ENCODE measurements at places on chromosomes 7 and 10.

DNA sequence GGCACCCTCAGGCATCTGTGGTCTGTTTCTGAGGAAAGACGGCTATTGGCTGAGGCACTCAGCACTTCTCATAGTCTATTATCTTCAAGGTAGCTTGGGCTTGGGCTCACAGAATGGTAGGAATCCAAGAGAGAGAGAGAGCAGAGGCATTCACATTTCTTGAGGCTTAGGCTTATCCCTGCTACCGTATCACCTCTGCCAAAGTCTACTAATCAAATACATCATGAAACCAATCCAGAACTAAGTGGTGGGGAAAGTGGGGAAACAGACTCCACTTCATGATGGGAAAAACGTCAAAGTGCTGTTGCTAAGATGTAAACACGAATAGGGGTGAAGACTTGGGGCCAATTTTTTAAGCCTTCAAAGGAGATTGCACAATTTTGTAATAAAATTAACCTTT lies 271.1 kb upstream of the SEMA3D start:
- no peak for DNase-seq

GRCh38 chr7:142188846-142189245 lies 69.0 kb downstream of the PRSS58 start:
- no peak for DNase-seq

GRCh38 chr10:71962901-71963300 lies 1.3 kb upstream of the CHST3 start:
- DNase-seq, result no peak

GRCh38 chr7:80027611-80028173 lies 106.9 kb upstream of the GNAI1 start:
- no peak for DNase-seq

GRCh38 chr10:80671847-80672246 lies 134.1 kb downstream of the SH2D4B start:
- DNase-seq, result no peak

DNA sequence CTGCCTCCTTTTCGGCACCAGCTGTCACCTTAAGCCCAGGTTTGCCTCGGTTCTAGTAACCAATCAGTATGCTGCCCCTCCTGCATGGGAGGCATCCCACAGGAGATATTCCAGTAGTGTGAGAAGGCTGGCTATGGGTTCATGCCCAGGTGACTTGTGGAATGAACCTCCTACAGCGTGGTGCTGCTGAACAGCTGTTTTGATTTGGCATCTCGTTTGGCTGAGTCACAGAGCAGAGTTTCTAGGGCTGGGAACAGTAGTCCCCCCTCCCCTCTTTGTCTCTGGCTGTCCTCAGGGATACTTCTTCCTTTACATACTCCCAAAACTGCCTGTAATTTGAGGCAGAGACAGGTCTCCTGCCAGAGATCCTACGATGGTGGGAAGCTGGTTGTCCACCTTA lies 16.1 kb downstream of the R3HCC1L start:
- DNase-seq, result no peak

- no peak for DNase-seq
These were observed 85.2 kb upstream of the SEMA3C start for GRCh38 chr7:81004098-81004497.

DNA sequence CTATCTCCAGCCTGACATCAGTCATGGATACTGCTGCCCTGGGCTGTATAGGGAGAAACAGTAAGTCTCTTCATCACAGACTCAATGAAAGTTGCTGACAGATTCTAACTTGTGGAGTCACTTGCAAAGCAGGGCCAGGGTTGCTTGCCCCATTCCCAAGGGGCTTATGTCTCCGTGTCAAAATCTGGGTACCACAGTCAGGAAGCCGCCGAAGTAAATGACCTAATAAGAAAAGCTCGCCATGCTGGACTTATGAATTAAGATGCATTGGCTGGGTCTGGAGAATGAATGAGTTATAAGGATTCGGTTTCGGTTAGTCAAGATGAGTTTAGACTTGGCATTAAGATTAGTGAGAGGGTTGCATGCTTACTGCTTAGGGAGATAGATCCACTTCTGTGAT lies 10.8 kb upstream of the OR6V1 start:
- no peak for DNase-seq

DNA sequence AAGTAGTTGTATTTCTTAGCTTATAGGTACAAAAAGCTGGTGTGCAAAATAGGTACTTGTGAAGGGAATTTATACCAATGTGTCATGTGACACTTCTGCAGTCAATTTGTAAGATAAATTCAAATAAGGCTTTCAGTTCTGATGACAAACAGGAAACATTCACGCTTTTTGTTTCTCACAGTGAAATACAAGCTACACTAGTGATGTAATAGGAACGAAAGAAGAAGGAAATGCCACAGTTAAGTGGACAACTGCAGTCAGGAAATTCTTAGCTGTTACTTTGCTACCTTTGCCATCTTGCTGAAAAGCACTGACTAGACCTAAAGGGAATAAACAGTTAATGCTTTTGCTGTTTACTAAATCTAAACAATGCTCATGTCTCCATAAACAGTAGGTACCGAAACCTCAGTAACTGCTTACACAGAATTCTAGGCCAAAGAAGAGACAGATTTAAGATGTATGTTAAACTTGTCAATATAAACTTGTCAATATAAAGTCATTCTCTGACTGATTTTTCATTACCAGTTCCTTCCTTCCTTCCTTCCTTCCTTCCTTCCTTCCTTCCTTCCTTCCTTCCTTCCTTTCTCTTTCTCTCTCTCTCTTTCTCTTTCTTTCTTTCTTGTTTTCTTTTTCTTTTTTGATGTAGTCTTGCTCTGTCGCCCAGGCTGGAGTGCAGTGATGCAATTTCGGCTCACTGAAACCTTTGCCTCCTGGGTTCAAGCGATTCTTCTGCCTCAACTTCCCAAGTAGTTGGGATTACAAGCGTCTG lies 10.1 kb downstream of the OTUD1 start:
- DNase-seq, result no peak

DNA sequence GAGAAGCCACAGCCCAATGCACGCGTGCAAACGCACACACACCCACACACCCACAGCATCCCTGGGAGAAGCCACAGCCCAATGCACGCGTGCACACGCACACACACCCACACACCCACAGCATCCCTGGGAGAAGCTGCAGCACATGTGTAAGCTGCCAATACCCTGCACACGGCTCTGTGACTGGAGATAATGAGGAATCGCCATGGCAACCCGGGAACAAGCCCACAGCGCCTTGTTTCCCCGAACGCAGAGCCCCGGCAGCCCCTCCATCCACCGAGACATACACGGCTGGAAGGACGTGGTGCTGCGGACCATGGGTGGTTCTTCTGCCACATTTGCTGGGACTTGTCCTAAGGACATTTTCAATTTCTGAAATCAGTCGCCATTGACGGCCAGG lies 221.3 kb downstream of the PTPRN2 start:
- no peak for DNase-seq

DNA sequence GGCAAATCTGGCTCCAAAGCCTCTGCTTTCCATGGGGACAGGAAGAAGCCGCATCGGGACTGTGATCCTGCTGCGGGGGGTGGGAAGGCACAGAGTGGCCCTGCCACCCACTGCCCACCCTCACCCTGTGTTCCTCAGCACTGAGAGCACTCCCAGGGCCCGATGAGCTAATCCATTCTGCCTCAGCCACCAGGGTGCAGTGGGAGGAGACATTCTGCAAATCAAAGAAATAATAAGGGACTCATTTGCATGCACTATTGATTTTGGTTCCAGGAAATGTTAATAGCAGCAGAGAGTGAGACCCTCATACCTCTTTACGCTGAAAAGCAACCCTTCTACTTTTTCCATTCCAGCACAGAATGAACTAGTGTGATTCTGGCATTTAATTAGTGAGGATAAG lies 572.8 kb downstream of the INHBA start:
- DNase-seq, result no peak

DNA sequence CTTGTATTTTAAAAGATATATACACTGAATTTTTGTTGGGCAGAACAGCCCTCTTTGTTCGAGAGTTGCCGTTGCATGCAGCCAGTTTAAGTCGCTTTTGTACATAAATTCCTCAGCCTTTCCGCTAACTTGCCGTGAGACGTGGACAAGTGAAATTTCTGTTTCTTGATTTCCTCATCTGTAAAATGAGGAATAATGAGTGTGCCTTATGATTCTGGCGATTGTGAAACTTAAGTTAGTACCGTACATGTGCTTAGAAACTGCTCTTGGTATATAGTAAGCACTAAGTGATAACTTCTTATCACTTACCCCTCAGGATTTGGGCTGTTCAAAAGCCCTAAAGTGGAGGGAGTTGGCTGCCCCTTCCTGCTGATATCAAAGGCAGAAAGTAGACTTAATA lies 1.4 kb downstream of the CCNJ start:
- no peak for DNase-seq

DNA sequence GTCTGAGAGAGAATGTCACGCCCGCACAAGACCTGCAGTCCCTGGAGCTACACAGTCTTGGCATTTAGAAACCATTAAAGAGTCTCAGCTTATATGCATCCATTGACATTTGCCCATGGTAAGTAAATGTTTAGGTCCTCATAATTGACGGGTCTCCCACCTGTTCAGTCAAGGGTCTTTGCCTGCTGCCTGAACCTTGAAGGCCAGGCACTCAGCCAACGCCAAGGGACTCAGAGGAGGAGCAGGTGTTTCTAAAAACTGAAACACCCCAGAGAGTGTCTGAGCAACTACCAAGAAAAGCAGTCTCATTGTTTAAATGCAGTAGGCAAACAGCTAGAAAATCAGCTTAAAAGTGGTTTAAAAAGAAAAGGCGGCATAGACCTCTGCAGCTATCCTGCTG lies 264.7 kb upstream of the AKR1E2 start:
- no peak for DNase-seq

- no peak for DNase-seq
These were observed 9.5 kb downstream of the SRRM3 start for GRCh38 chr7:76211216-76211615.

DNA sequence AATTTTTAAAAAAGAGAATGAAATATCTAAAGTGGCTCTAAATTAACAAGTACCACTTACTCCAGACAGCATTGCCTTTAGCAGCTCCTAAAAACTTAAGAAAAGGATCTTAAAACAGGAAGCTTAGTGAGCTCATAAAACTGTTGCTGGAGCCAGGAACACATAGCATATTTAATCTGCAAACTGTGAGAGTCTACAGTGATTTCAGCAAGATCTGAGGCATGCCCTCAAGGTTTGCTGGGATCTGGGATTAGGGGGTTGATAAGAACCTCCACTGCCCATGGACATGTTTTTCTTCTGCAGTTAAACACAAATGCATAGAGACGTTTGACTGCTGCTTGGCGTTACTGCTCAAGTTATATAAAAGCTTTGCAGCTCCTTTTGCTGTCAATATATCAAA lies 3.8 kb downstream of the GLI3 start:
- no peak for DNase-seq

GRCh38 chr7:140316165-140316661 lies 82.1 kb downstream of the SLC37A3 start:
- DNase-seq, result no peak

DNA sequence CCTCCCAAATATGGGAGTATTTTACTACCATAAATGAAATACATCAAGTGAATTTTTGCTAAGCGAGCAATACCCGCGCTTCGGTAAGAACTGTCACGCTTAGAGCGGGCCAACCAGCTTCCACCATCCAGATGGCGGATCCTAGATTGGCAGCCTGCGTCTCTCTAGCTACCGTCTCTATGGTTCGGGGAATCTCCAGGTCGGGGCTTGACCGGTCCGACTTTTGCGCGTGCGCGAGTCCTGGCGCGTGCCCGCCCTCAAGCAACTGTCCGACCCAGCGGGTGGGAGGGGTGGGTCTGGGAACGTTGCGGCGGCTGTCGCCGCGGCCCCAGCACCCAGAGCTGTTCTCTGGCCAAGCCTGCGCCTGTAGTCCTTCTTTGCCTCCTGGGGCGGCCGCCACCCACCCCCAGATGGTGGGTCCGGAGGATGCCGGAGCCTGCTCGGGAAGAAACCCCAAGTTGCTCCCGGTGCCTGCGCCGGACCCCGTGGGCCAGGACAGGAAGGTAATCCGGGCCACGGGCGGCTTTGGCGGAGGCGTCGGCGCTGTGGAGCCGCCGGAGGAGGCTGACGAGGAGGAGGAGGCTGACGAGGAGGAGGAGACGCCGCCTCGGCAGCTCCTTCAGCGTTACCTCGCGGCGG lies at the start of gene TBC1D12:
TSS of gene TBC1D12 (plus strand) at position 338 of the 639 bp plus-strand sequence. CDS start at position 411, 73 bp downstream.
- DNase-seq, result peak; percentile 59

DNA sequence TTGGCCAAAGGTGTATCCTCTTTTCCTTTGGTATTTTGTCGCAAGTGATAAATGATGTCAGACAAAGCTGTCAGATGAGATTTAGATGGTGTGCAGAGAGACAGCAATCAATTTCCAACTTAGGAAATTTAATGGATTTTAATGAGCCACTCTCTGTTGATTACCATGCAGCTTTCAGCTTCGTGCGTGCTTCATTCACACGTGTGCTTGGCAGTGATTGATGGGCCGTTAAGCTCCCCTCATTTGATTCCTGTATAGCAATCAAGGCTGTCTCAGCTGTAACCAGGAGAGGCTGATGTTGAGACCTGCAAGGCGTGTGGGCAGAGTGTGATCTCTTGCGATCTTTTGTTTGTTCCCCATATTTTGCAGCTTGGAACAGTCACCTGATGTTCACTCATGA lies 439.6 kb downstream of the CALN1 start:
- DNase-seq, result no peak

GRCh38 chr7:131618391-131618790 lies 62.0 kb upstream of the PODXL start:
- no peak for DNase-seq

DNA sequence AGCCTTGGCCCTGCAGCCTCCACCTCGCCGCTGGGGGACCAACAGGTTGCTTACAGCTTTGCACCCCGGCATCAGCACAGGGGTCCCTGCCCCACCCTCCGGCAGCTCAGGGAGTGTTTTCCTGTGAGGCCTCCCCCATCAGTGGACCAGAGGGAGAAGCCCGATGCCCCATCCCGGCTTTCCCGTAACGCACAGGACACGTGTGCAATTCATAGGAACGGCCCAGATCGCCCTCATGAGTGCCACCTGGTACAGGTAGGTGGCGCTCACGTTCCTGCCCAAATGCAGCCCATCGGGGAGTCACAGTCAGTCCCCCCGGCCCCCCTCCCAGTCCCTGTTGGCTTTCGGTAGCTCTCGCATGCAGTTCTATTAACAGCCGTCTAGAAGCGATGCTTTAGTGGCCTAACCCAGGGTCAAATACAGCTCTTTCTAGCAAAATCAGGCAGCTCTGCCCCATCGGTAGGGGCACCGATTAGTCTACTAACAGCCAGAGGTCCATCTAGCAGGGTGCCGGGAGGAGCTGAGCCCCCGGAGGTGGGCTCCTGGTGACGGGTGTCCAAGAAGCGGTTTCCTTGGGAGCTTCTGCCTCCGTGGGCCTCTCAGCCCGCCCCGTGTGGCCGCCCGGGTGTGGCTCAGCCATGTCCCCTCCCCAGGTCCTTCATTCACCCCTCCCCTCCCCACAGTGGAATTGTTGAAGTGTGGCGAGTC lies 48.4 kb upstream of the GTF2IRD1 start:
- DNase-seq, result no peak

GRCh38 chr10:114208351-114208750 lies 29.2 kb downstream of the TDRD1 start:
- DNase-seq, result no peak

GRCh38 chr10:125147971-125148439 lies 12.4 kb downstream of the CTBP2 start:
- no peak for DNase-seq

DNA sequence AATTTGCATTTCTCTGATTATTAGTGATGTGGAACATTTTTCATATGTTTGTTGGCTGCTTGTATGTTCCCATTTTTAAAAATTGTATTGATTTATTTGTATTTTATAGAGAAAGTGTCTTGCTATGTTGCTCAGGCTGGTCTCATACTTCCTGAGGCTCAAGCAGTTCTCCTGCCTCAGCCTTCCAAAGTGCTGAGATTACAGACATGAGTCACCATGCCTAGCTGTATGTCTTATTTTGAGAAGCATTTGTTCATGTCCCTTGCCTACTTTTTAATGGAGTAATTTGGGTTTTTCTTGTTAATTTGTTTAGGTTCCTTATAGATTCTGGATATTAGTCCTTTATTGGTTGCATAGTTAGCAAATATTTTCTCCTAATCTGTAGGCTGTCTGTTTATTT lies 214.2 kb upstream of the KAT6B start:
- no peak for DNase-seq

Measured in activated naive CD8-positive, alpha-beta T cell treated with anti-CD3 and anti-CD28 coated beads, Interleukin-2, amount 10 ng/mL, durations not matched to agents 7 days and 5 days (primary cell).